ENCODE measurements at places on chromosomes 11 and 22. TPM values are rescaled to one million over a fixed set of nuclear protein-coding genes. Genes with fewer than 3 reads are reported as not detected.

Gene NCAM1
- 0.60 TPM for total RNA-seq

Gene MB
- total RNA-seq: 7.7 TPM

Gene DCDC1
- not detected for total RNA-seq

Gene PTGDR2
- total RNA-seq: 0.12 TPM

Gene PRDM11
- 5.7 TPM for total RNA-seq

Gene MS4A4E
- 0.64 TPM for total RNA-seq

Gene KLHL35
- 0.84 TPM for total RNA-seq

Gene C22orf31
- not detected for total RNA-seq

Data from esophagus mucosa (tissue), 1 donor.